ENCODE measurements at places on chromosomes 4 and X.

DNA sequence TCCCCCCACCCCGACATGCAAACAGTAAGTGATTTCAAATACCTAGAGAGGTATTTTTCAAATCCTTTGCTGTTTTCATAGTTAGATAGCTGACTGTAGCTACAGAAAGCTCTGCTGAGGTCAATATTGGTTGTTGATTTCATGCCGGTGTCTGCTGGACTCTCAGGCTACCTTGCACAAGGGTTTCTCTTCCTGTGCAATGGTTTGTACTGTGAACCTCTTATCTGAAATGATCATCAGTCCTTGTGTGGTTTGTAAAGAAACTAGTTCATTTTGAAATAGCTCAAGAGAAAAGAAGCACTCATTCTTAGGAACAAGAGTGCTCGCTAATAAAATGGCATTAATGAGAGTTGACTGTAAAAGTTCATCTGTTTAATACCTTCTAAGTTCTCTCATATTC, 2.1 kb downstream of the MTM1 start:
- no peak for DNase-seq

DNA sequence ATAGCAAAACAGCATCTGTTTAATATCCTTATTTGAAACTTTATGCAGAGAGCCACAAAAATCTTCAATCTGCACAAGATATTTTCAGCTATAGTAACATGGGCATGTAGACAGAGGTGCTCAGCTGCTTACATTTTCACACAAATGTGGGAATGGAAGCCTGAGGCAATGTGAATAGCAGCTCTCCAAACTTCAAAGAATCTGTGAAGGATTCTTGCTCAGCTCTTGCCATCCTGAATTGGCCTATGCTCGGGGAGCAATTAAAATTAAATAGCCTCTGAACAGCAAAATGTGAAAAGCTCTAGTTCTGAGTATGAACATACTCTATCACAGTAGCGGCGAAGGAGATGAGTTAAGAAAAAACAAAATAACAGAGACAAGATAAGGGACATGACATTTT, 1523.8 kb downstream of the PCDH7 start:
- no peak for DNase-seq

- no peak for DNase-seq
Observed at GRCh38 chr4:77481856-77482255, 123.8 kb upstream of the CXCL13 start.

DNA sequence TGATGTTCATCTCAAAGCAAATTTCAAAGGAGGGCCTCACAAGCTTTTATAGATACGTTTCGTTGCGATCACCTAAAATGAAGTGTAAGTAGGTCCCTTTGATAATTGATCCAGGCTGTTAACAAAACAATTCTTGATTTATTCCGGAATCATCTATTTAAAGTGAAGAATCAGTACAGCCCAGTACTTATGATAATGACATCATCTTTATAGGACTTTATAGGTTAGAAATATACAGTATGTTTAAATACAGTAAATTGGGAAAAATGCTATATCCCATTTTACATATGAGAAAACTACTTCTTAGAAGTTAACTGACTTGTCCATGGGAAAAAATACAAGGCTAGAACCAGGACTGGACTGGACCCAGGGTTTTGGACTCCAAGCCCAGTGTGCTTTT, 3.7 kb downstream of the PTCHD1 start:
- no peak for DNase-seq

GRCh38 chrX:15908603-15909290, 54.1 kb upstream of the AP1S2 start:
- no peak for DNase-seq

DNA sequence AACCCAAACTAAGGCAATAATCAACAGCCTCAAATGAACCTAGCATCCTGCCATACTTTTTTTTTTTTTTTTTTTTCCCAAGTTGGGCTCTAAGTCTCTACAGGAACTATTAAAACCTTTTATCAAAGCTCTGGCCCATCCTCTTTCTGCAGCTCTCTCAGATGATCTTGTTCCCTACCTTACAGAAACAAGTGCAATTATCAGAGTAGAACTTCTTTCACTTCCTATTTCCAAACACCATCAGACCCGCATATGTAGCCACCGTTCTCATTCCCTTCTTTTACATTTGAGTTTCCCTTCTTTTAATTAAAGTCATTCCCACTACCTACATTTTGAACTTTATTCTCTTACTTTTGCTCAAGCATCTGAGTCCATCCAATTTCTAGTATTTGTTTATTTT, 690.6 kb downstream of the DMD start:
- DNase-seq, result no peak

DNA sequence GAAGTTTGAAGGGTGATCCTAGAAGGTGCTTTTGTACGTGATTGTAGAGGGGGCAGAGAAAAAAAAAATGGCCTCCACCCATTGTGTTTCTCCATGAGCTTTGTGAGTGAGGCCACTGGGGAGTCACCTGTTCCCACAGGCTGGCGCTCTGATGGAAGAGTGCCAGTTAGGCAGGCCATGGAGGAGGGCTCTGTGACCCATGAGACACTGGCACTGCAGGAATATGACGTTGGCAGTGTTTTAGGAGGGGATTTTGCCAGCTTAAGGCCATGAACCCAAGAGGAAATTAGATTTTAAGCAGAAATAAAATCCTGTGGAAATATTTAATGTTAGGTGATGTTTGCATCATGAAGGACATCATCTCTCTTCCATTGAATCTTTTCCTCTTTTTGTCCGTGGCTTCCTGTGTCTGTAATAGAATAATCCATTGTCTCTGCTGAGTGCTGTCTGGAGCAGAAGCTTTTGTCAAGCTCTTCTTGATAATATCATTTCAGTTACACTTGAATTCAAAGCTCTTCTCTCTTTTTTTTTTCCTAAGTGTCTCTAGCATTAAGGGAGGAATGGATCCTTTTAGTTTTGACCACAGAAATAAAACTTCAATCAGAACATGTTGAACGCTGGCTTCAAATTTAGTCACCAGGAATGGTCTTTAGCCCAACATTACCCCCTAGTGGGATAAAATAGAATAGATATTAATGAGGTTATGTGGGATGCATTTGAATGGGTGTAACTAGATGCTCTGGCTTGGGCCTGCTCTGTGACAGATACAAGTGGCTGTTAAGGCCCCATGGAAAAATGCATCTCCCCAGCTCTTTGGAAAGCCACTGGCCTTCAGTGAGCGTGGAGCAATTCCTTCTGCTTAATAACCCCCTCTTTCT, 41.0 kb upstream of the UCP1 start:
- DNase-seq, result peak; percentile 61

DNA sequence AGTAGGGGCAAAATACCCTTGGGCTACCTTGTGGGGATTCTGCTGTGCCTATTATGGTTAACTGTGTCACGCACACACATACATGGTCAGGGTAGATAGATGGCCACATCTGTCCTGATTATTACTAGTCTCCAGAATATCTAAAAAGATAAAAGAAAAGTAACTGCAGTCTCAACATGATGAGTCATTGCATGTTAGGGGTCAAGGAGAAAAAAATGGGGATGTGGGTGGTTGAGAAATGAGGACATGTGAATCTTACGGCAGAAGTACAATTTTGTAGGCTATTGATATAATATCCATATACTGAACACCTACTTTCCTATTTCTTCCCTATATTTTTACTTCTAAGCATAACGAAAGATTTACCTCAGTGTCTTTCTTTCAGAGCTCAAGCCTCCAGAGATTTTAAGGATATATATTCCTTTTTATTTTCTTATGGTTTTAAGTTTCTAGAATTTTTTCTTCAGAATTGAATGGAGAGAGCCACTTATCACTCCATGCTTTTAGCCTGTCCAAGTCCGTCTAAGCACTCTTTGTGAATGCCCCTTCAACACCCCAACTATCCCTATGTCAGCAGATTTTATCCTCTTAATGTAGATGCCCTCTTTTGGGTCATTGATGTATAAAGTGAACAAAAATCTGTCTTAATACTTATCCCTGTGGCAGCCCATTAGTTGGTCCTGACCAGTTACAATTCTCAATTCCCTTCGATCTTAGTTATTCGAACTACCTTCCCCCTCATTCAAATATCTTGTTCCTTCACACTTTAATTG, 642.2 kb downstream of the IQCM start:
- no peak for DNase-seq

- DNase-seq, result no peak
Observed at GRCh38 chr4:121217351-121217750, 53.2 kb upstream of the TNIP3 start.

GRCh38 chrX:19991350-19991718, 473 bp upstream of the BCLAF3 start:
- no peak for DNase-seq

DNA sequence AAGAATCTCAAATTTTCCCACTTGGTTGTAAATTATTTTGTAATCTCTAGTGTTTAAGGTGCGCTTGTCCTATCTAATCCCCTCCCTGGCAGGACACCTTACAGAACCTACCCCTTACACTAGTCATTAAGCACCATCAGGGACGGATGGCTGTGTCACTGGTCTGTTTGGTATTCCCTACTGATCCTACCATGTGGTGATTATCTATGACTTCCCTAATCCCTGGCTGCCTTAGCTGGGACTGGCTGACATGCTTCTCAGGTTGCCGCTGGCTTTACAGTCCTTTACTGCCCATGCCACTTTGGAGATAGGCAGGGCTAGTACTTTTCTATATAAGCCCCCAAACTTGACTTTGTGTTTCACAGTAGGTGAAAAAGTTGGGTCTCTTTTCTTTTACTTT, 58.6 kb downstream of the ELOVL6 start:
- DNase-seq, result no peak

GRCh38 chr4:143294310-143294709, 42.4 kb upstream of the GAB1 start:
- DNase-seq, result no peak

- no peak for DNase-seq
Observed at GRCh38 chrX:119602701-119603255, 3.4 kb downstream of the NKRF start.

DNA sequence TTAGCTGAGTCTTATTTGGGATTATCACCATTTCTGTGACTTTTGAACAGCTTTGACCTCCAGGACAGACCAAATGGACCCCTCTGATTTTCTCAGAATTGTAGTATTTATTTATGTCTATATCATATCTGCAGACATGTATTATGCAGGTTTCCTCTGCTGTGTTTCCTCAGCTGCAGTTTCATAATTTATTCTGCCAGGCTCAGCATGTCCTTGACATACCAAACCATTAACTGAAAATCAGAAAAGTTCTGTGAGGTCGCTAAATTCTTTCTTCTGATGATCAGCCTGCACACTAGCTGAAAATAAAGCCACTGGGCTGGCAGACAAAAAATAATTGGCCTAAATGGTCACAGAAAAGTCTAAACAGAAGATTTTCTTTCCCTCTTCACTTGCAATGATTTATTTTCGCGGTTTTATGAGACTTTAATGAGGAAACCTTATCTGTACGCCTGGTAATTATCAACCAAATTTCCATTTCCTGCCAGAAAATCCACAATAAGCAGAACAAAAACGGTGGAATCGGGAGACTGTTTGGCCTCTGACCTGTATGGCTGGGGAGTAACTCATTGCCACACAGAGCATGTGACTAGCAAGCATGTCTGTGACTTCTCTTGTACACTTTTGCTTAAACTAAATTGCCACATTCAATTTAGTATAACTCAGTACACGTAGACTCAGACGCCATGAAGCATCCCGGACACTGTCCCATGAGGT, 150.9 kb downstream of the ENPP6 start:
- no peak for DNase-seq

DNA sequence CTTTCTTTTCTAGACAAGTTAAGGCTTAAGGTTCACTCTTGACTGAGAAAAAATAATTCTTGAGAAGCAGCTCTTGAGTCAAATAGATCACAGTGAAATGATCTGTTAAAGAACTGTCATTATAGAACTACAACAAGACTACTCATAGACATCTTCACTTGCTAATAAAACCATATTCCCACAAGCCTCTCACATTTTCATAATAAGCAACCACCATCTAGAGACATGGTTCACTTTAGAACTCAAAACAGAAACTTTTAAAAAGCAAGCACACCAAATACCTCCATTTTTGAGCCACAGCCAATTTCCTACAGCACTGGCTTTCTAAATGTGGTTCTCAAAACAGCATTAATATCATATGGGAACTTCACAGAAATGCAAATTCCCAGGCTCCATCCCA, 309.5 kb downstream of the TMA16 start:
- no peak for DNase-seq

GRCh38 chr4:5808081-5808741, 84.7 kb downstream of the CRMP1 start:
- peak; percentile 71 for DNase-seq

- no peak for DNase-seq
Observed at GRCh38 chr4:143282211-143282707, 54.4 kb upstream of the GAB1 start.

- no peak for DNase-seq
Observed at GRCh38 chrX:54180403-54180802, 2.7 kb downstream of the FAM120C start.

DNA sequence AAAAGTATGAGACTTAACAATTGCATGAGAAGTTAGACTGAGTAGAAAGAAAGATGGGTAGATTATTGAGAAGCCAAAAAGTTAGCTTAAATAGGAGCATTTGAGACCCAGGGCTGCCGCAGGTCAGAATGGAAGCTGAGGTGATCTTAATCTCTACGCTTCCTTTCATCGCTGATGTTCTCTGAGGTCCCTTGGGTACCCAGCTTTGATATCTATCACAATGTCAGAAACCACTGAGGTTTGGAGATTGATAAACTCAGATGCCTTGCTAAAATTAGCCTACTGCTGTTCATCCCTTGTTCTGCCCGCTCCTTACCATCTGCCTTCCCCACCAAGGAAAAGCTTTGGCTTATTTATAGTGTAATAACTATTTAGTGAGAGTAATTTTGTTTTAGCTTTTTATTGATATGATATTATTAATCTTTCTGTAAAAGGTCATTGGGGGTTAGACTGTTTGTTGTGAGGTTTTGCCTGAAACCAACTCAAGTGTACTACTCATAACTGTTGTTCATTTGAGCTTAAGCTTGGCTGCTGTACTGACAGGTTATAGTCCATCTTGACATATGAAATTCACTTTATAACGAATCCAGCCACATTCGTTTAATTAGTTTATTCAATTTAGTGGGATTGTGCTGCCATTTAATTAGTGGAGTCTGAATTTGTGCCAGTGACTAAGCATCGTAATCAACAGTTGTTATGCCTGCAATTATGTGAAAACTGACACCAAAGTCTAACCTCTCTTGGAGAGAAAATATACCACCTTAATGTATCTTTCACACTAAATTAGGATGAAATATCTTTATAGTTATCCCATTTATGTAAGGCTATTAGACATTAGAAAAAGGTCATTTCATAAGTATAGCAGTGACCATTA, 15.1 kb downstream of the MCUB start:
- no peak for DNase-seq

- DNase-seq, result no peak
Observed at GRCh38 chr4:147456706-147457105, 24.2 kb upstream of the EDNRA start.
